ENCODE measurements at places on chromosomes 12 and 14. TPM values are rescaled to one million over a fixed set of nuclear protein-coding genes. Genes with fewer than 3 reads are reported as not detected.

- H3K27ac ChIP-seq, result no peak overlapping the region
- DNase-seq, result no peak
- H3K27me3 ChIP-seq, result no peaks in the 10 kb centered on the region
- no peaks in the 10 kb centered on the region for H3K36me3 ChIP-seq
- H3K4me1 ChIP-seq, result no peaks in the 10 kb centered on the region
- H3K4me3 ChIP-seq, result no peak overlapping the region
Observed at GRCh38 chr12:84964048-84964447, 51.4 kb upstream of the SLC6A15 start.

The EPYC gene
- total RNA-seq, result not detected

- H3K27me3 ChIP-seq, result no peaks in the 10 kb centered on the region
- H3K27ac ChIP-seq, result peak overlapping the region; percentile 79
- peak overlapping the region; percentile 92 for H3K4me3 ChIP-seq
- no peak for DNase-seq
- peaks cover 34% of the 10 kb centered on the region for H3K4me1 ChIP-seq
Observed at GRCh38 chr12:95474660-95474958, 657 bp downstream of the METAP2 start.

GRCh38 chr12:117818400-117818799 lies 150.4 kb downstream of the KSR2 start:
- no peaks in the 10 kb centered on the region for H3K4me1 ChIP-seq
- H3K4me3 ChIP-seq, result no peak overlapping the region
- DNase-seq, result no peak
- no peak overlapping the region for H3K27ac ChIP-seq

DNA sequence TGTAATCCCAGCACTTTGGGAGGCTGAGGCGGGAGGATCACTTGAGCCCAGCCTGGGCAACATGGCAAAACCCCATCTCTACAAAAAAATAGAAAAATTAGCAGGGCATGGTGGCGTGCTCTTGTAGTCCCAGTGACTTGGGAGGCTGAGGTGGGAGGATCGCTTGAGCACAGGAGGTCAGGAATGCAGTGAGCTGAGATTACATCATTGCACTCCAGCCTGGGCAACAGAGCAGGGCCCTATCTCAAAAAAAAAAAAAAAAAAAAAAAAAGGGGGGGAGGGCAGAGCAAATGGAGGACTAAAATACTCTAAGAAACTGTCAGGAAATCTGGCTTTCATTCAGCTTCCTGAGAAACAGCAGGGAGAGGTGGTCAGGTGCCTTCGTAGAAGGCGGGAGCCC lies 31.7 kb upstream of the TSPAN9 start:
- no peaks in the 10 kb centered on the region for H3K36me3 ChIP-seq
- H3K27me3 ChIP-seq, result peaks cover 22% of the 10 kb centered on the region
- no peak overlapping the region for H3K4me3 ChIP-seq
- no peak for DNase-seq

DNA sequence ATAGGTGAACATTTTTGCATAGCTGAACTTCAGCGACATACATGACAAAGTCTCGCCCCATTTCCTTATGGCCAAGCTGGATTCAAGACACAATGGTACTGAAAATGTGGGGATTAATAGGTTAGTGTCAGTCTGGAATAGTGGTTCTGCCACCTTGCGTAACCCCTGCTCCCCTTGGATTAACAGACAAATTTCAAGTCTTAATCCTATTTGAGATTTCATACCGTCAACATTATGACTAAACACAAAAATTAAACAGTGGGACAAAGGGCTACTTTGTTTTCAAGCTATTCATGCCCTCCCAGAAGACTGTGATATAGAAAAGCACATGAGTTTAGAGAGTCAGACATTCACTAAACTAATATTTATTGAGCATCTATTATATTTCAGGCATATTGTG lies 138.9 kb upstream of the HIF1A start:
- H3K4me3 ChIP-seq, result no peak overlapping the region
- no peaks in the 10 kb centered on the region for H3K27me3 ChIP-seq
- H3K36me3 ChIP-seq, result peaks cover 13% of the 10 kb centered on the region
- H3K27ac ChIP-seq, result no peak overlapping the region

DNA sequence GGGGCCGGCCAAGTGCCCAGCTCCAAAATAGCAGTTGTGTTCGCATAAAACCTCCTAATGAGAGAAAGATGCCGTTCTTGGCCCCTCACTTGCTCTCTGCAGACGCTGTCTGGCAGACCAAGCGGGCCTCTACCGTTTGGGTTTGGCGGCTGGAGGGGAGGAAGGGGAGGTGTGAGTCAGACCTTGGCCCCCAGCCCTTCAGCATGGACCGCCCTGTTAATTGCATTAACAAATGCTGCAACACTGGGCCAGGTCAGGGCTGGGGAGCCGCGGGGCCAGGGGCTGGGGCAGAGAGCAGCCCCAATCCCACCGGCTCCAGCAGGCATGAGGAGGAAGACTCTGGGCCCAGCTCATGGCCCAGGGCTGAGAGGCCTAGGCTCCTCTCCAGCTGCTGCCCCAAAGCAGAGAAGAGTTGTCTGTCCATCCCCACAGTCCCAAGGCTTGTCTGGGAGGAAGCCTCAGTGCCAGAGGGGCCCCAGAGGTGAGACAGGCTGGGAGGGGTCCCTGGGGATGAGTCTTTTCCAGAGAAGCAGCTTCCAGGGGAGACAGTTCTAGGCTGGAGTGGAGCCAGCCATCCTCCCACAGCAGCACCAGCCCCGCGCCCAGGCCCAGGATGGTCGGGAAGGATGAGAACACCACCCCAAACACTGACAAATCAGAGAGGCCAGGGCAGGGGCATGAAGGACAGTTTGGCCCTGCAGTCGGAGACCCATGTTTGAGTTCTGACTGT lies 16.9 kb downstream of the LTBP2 start:
- no peaks in the 10 kb centered on the region for H3K36me3 ChIP-seq
- H3K4me3 ChIP-seq, result no peak overlapping the region
- H3K27ac ChIP-seq, result no peak overlapping the region
- no peak for DNase-seq
- no peaks in the 10 kb centered on the region for H3K27me3 ChIP-seq

GRCh38 chr14:68957775-68958174 lies 21.3 kb downstream of the ACTN1 start:
- H3K27ac ChIP-seq, result no peak overlapping the region
- H3K4me1 ChIP-seq, result peaks cover 70% of the 10 kb centered on the region
- no peak for DNase-seq
- H3K27me3 ChIP-seq, result no peaks in the 10 kb centered on the region
- peaks cover 2% of the 10 kb centered on the region for H3K36me3 ChIP-seq
- H3K4me3 ChIP-seq, result no peak overlapping the region

The KIF26A gene
- total RNA-seq, result 0.31 TPM

The INHBC gene
- 0.33 TPM for total RNA-seq

The ARMH4 gene
- not detected for total RNA-seq

DNA sequence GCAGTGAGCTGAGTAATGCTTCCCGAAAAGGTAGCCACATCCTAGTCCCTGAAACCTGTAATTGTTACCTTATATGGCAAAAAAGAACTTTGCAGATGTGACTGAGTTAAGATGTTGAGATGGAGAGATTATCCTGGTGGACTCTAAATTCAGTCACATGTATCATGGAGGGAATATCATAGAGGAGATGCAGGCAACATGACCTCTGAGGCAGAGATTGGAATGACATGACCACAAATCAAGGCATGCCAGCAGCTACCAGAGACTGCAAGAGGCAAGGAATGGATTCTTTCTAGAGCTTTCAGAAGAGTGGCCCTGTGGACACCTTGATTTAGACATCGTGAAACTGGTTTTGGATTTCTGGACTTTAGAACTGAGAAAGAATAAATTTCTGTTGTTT lies 18.5 kb downstream of the SLC38A6 start:
- no peak for DNase-seq
- H3K4me1 ChIP-seq, result no peaks in the 10 kb centered on the region
- H3K4me3 ChIP-seq, result no peak overlapping the region
- no peaks in the 10 kb centered on the region for H3K27me3 ChIP-seq
- H3K27ac ChIP-seq, result no peak overlapping the region

The B4GALNT3 gene
- 1.8 TPM for total RNA-seq

GRCh38 chr14:66404051-66404545 lies 82.1 kb upstream of the CCDC196 start:
- no peak overlapping the region for H3K27ac ChIP-seq
- no peak overlapping the region for H3K4me3 ChIP-seq
- H3K4me1 ChIP-seq, result no peaks in the 10 kb centered on the region

The BMP4 gene
- not detected for total RNA-seq

DNA sequence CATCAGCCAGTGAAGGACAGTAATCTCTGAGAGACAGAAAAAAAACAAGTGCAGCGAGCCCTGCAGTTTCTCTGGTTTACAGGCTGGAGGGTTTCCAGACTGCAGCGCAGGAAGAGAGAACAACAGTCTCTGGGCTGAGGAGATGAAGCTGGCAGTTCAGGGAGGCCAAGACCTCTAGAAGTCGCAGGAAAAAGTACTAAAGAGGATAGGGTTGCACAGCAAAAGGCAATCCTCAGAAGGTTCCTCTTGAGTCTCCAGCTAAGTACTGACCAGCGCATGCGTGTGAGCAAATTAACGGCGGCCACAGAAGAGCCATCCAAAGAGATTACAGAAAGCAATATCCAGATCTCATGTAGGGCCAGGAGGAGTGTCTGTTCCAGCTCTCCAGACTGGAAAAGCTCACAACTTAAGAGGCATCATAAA lies 12.2 kb upstream of the CCDC60 start:
- no peak overlapping the region for H3K27ac ChIP-seq
- no peaks in the 10 kb centered on the region for H3K36me3 ChIP-seq
- DNase-seq, result no peak
- no peaks in the 10 kb centered on the region for H3K4me1 ChIP-seq
- no peak overlapping the region for H3K4me3 ChIP-seq

The KRT72 gene
- total RNA-seq, result 83.4 TPM

The PRKD1 gene
- not detected for total RNA-seq

The KLRC3 gene
- not detected for total RNA-seq

DNA sequence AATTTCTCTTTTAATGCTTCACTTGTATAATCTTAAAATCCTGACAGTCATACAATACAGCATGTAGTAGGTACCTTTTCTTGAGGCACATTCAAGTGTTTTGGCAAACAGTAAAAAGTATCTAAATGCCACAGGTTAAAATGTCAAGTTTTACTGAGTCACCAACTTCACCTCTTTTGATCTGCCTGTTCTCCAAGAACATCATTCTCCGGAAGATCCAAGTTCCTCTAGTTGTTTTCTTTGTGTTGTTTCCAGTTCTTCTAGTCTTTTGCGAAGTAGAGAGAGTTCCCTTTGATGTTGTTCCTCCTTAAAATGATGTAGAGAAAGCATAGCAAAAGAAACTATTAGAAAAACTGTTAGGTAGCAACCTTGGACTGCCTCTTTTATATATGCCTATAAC lies 151.1 kb downstream of the CEP83 start:
- no peak for DNase-seq
- no peaks in the 10 kb centered on the region for H3K27me3 ChIP-seq
- H3K27ac ChIP-seq, result no peak overlapping the region
- peaks cover 42% of the 10 kb centered on the region for H3K36me3 ChIP-seq
- no peak overlapping the region for H3K4me3 ChIP-seq

The SLC8A3 gene
- not detected for total RNA-seq

GRCh38 chr14:105094193-105094907 lies 29.1 kb upstream of the GPR132 start:
- H3K4me3 ChIP-seq, result peak overlapping the region; percentile 75
- H3K4me1 ChIP-seq, result peaks cover 35% of the 10 kb centered on the region
- H3K36me3 ChIP-seq, result no peaks in the 10 kb centered on the region
- no peak for DNase-seq
- peak overlapping the region; percentile 40 for H3K27ac ChIP-seq
- H3K27me3 ChIP-seq, result no peaks in the 10 kb centered on the region

The SAMD15 gene
- 0.34 TPM for total RNA-seq

- no peak overlapping the region for H3K4me3 ChIP-seq
- H3K36me3 ChIP-seq, result no peaks in the 10 kb centered on the region
- no peaks in the 10 kb centered on the region for H3K27me3 ChIP-seq
- peaks cover 19% of the 10 kb centered on the region for H3K4me1 ChIP-seq
- DNase-seq, result no peak
Observed at GRCh38 chr14:68408680-68409079, 384.2 kb downstream of the ZFP36L1 start.

The TRPV4 gene
- not detected for total RNA-seq

DNA sequence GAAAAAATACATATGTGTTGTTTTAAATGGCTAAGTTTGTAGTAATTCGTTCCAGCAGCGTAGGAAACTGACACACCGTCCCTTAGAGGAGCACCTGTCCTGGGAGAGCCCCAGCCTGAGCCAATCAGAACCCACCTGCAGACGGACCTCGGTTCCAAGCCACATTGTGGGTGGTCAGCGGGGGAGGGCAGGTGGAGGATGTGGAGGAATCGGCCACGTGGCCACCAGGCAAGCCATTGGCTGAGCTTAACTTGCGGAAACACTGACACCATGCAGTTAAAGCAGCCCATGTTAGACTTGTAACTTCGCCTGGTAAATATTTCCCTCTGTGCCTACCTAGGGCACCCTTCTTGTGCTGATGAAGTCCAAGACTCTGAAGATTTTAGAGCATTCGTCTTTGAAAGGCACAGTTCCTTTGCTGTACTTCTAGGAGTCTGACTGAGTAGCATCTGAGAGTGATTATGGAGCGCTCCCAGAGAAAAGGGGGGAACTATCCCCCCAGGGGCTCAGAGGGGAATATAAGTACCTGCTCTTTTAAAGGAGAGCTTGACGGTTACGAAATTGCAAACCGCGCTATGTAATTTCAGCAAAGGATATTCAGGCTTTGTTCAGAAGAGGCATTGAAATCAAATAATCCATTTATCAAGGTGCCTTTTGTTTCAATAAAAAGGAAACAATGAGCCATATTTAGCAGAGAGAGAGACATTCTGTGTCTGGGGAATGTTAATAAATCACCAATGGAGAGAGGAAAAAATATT lies 135.7 kb downstream of the TMEM132C start:
- no peaks in the 10 kb centered on the region for H3K4me1 ChIP-seq
- H3K27ac ChIP-seq, result no peak overlapping the region
- no peak for DNase-seq
- H3K4me3 ChIP-seq, result no peak overlapping the region

The SPIC gene
- total RNA-seq, result not detected

The RD3L gene
- total RNA-seq, result not detected

The SCN8A gene
- total RNA-seq, result 0.14 TPM

- no peak for DNase-seq
- H3K27me3 ChIP-seq, result peaks cover 57% of the 10 kb centered on the region
- no peak overlapping the region for H3K4me3 ChIP-seq
- no peak overlapping the region for H3K27ac ChIP-seq
- peaks cover 32% of the 10 kb centered on the region for H3K4me1 ChIP-seq
Observed at GRCh38 chr14:60658211-60658690, 9.0 kb upstream of the SIX1 start.

DNA sequence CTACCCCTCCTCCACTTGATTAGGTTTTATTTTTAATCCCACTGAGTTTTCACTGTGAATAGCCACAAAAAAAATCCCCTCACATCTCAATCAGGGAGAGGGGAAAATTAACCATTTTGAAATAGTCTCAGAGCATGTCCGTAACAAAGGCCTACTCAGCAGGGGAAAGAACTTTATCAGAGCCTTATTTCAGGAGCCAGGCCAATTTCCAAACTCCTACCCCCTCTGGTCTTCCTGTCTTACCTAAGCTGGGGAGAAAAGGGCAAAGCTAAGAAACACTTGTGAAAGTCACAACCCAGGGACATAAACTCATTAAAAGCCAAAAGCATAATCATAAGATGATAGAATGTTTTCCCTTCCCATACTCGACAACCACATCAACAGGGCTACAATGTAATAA lies 260.3 kb upstream of the DIO3 start:
- H3K36me3 ChIP-seq, result no peaks in the 10 kb centered on the region
- no peak for DNase-seq
- no peak overlapping the region for H3K27ac ChIP-seq
- no peaks in the 10 kb centered on the region for H3K4me1 ChIP-seq
- no peaks in the 10 kb centered on the region for H3K27me3 ChIP-seq

- no peak overlapping the region for H3K4me3 ChIP-seq
- H3K4me1 ChIP-seq, result peaks cover 3% of the 10 kb centered on the region
- no peaks in the 10 kb centered on the region for H3K27me3 ChIP-seq
- peaks cover 27% of the 10 kb centered on the region for H3K36me3 ChIP-seq
- H3K27ac ChIP-seq, result no peak overlapping the region
- peak; percentile 61 for DNase-seq
Observed at GRCh38 chr14:102437997-102438915, 71.3 kb downstream of the ANKRD9 start.

The PCED1B gene
- total RNA-seq, result 18.7 TPM
